Esophagus muscularis mucosa (tissue), 4 donors: ENCODE measurements at places on chromosomes 5 and 9. TPM values are rescaled to one million over a fixed set of nuclear protein-coding genes. Genes with fewer than 3 reads are reported as not detected.

GRCh38 chr5:35247648-35248034 is 17.4 kb upstream of the PRLR start:
- no peak for DNase-seq

PCDHGA1 gene
- 0.83 TPM for total RNA-seq

- no peak for DNase-seq
Measured at GRCh38 chr5:68345582-68345981, 130.0 kb downstream of the PIK3R1 start.

GARIN3 gene
- not detected for total RNA-seq

DNA sequence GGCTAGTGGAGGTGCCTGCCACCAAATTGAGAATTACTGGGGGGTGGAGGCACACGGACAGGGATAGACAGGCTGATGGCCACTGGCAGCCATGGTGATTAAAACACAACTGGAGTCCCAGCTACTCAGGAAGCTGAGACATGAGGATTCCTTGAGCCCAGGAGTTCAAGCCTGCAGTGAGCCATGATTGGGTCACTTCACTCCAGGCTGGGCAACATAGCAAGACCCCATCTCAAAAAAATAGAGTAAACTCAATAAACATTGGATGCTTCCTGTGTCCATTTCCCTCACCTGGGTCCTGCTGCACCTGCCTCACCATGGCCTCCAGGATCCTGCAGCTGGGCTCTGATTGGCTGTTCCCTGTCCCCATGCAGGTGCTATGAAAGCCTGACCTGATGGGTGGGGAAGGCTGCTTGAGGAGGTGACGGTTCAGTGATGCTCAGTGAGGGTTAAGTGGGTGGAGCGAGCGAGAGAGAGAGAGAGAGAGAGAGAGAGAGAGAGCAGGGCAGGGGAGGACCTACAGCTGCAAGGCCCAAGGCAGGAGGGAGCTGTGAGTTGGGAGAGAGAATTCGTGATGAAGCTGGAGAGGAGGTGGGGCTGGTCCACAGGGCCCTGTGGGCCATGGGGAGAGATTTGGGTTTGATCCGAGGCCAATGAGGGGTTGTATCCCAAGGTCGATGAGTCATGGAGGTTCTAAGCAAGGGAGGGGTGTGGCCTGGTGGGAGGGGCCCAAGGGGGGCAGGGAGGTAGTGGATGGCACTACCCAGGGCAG is 36.7 kb upstream of the FUBP3 start:
- DNase-seq = no peak

DNA sequence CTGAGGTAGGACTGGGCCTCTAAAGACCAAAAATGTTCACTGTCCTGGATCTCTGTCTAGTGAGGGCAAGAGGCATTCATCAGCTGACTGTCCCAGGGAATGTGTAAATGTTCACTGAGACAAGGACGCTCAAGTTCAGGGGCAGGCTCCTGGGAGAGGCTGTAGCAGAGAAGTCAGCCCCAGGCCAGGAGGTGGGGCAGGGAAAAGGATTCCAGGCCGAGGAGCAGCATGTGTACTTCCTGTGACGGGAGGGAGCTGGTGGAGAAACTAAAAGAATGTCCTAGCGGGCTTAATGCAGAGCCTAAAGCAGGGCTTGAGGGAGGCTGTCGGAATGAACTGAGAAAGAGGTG is 205.8 kb downstream of the GABBR2 start:
- DNase-seq = no peak

DNA sequence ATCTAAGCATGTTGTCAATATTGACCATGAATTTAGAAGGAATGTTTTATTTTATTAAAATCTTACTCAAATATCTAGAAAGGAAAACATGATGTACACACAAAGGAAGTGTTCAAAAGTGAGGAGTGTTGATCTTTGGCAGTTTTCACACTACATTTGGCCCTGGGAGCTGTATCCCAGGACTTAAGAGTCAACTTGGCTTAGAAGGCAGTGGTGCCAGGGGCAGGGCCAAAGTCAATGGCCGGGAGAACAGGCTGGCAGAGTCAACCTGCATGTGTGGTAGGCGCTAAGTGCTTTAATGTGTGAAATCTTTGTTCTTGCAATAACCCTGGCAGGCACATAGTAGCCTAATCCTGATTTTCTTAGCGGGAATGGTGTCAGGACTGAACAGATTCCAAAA is 228.4 kb downstream of the TENT4A start:
- no peak for DNase-seq

GRCh38 chr5:85906460-85906859 is 711.3 kb upstream of the COX7C start:
- DNase-seq = no peak

GRCh38 chr5:178839319-178839704 is 20.4 kb upstream of the ZNF354B start:
- DNase-seq = no peak

GRCh38 chr9:36759141-36759540 is 186.4 kb downstream of the MELK start:
- no peak for DNase-seq

- DNase-seq = no peak
Measured at GRCh38 chr5:138890644-138891043, 15.5 kb upstream of the LRRTM2 start.

ZDHHC11 gene
- 13.5 TPM for total RNA-seq

- DNase-seq = no peak
Measured at GRCh38 chr9:109213285-109214121, 46.5 kb upstream of the FRRS1L start.

IL7R gene
- 10.6 TPM for total RNA-seq

GRCh38 chr5:28397502-28397941 is 1359.1 kb upstream of the CDH9 start:
- DNase-seq = no peak

- DNase-seq = no peak
Measured at GRCh38 chr9:18768951-18769622, 263.9 kb downstream of the SAXO1 start.

GRCh38 chr9:121289026-121289771 is 21.2 kb downstream of the GSN start:
- peak; percentile 94 for DNase-seq

DNA sequence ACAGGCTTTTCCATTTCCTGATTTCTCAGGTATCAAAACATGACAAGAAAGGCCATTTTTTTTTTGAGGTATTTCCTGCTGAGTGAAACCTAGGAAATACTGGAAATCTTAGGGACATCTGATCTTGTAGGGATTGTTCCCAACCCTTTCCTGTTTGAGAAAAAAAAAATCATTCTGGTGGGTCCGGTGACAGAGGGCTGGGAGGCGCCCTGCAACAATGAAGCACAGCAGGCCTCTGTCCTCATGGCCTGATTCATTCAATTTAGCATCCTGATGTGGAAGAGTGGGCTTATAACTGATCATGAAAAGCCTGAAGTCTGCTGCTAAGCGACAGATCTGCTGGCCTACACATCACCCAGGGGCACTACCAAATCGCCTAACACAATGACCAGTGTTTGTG is 3.0 kb upstream of the C9orf153 start:
- no peak for DNase-seq

DNA sequence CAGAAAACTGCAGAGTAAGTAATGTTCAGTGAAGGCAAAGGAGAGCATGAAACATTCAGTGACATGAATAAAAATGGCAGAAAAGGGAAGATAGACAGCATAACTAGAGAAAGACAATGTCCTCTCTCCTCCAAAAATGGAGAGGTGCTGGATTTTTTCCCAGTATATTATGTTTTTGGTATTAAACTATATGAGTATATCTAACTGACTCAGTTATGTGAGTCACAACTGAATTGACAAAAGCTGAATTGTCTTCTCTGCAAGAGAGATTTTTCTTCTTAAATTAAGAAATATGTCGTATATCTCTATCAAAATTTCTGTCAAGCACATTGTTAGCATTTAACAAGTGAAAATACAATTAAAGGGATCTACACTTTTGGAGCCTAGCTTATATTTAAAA is 375.1 kb downstream of the CHSY3 start:
- no peak for DNase-seq

DNA sequence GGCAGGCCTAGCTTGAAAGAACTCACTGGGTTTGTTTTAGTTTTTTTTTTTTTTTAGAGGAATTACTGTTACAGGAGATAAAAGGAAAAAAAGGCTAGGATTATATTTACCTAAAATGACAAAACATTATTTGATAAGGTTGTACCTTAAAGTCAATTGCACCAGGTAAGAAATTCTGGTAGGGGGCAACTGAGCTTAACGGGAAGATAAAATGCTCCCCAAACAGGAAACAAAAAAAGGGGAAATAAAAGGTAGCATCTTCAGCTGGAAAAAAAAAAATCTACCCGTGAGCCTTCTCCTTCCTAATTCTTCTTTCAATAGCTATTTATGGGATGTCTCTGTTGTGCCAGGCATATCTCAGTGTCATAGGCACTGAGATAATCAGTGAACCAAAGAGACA is 164.5 kb downstream of the PIK3R1 start:
- DNase-seq = no peak

CCDC192 gene
- 1.1 TPM for total RNA-seq
